ENCODE measurements at places on chromosomes 11 and 22.

DNA sequence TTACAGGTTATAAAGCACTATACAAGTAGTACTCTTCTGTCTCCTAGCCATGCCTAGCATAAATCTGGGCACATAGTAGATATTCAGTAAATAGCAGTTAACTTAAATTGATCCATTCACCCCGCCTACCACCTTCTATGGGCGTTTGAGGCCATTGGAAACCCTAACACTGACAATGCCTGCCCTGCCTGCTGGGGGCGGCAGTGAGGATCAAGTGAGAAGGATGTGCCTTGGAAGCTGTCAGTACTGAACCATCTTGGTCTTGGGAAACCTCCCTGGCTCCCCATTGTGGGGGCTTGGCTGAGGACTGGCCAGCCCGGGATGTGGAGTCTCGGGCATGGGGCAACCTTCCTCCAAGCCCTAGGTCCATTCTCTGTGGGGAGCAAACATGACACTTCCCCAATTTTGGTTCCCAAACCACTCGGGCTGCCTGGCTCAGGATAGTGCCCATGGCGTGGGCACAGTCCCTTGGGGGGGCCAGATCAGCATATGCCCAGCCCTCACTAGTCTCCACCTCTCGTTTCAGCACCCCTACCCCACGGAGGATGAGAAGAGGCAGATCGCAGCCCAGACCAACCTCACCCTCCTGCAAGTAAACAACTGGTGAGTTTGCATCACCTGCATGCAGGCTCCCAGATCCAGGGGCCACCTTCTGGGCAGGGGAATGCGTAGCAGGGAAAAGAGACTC, 67.4 kb downstream of the FEZ1 start:
- DNase-seq = no peak

DNA sequence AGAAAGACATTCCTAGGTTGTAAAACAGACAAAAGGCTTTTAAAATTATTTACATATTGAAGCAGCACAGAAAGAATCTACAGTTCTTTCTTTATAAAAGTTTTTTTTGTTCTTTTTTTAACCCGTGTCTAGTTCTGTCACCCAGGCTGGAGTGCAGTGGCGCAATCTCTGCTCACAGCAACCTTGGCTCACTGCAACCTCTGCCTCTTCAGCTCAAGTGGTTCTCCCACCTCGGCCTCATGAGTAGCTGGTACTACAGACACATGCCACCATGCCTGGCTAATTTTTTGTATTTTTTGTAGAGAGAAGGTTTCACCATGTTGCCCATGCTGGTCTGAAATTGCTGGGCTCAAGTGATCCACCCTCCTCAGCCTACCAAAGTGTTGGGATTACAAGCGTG, 3.8 kb upstream of the INCENP start:
- no peak for DNase-seq

GRCh38 chr11:12542186-12542935, 131.9 kb upstream of the TEAD1 start:
- DNase-seq = no peak

DNA sequence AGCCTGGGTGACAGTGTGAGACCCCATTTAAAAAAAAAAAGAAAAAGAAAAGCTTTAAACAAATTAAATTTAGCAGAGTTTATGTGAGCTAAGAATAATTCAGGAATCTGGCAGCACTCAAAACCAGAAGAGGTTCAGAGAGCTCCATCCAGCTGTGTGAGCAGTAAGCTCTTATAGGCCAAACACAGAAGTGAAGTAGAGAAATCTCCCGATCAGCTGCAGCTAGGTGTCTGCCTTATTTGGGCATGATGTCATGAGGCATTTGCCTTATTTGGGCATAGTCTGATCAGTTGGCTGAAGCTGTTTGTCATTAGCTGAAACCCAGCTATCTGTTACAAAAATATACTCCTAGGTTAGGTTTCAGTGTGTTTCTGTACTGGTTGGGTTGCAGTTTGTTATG, 8.2 kb downstream of the MS4A15 start:
- DNase-seq = no peak

GRCh38 chr11:120073196-120073595, 64.7 kb downstream of the TRIM29 start:
- no peak for DNase-seq

- no peak for DNase-seq
Measured at GRCh38 chr22:31639436-31640039, 22.5 kb downstream of the PISD start.

DNA sequence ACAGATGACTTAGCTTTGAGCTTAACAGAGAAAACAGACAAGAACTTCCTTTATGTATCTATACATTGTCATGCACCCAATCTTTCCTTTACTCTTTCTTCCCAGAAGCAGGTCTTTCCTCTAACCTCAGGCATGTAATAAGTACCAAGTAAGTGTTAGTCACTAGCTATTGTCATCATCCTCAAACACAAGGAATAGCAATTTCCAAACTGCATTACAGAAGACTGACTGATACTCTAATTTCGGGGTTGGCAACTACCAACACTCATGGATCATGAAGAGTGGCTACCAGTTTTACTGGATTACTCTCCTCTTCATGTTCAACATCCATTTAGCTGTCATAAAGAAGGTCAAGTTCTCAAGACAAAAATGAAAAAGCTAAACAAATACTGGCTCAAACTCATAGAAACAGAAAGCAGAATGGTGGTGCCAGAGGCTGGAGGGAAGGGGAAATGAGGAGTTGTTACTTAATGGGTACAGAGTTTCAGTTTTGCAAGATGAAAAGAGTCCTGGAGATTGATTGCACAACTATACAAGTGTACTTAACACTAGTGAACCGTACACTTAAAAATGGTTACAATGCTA, 111.6 kb downstream of the SIK3 start:
- peak; percentile 14 for DNase-seq

- DNase-seq = no peak
Measured at GRCh38 chr11:97279341-97279740, 889.5 kb downstream of the JRKL start.

DNA sequence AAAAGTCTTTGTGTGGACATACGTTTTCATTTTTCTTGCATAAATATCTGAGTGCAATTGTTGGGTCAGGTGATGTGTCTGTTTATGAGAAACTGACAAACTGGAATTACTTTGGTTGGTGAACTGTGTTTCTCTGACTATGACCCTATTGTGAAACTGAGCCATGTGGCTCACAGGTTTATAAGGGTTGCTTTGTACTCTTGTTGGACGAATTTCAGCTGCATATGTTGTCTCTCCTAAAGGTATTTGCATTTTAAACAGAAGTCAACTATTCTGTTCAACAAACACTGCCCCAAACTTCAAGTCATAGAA, 34.4 kb upstream of the RASD2 start:
- no peak for DNase-seq

DNA sequence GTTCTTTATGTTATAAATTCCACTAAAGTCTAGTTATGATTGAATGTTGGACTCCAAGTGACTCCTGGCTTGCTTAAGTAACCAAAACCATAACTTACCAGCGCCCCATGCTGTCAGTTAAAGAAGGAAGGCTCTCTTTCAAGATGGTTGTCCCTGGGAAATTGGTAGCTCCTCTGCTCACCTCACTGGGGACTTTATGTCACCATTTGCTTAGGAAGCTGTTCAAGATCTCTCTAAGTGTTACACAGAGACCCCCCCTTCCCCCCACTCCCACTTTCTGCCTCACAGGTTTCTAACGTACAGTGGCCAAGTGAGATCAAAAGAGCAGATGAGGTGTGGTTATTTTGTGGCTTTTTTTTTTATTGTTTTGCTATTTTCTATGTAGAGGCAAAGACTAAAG, 301.8 kb downstream of the AASDHPPT start:
- no peak for DNase-seq

GRCh38 chr11:8298801-8299786, 35.4 kb upstream of the LMO1 start:
- DNase-seq = no peak

- no peak for DNase-seq
Measured at GRCh38 chr11:32425761-32426160, 9.6 kb downstream of the WT1 start.

Measured in activated CD4-positive, alpha-beta T cell treated with anti-CD3 and anti-CD28 coated beads, Interleukin-2, amount 50 U/mL, for 48 hours (primary cell).